Stimulated activated CD8-positive, alpha-beta memory T cell treated with anti-CD3 and anti-CD28 coated beads, Interleukin-4, amount 100 ng/mL, for 1 hour (primary cell): ENCODE measurements at places on chromosomes 12 and 14.

GRCh38 chr14:53954551-53955228 lies 1.9 kb downstream of the BMP4 start:
- no peak for DNase-seq

DNA sequence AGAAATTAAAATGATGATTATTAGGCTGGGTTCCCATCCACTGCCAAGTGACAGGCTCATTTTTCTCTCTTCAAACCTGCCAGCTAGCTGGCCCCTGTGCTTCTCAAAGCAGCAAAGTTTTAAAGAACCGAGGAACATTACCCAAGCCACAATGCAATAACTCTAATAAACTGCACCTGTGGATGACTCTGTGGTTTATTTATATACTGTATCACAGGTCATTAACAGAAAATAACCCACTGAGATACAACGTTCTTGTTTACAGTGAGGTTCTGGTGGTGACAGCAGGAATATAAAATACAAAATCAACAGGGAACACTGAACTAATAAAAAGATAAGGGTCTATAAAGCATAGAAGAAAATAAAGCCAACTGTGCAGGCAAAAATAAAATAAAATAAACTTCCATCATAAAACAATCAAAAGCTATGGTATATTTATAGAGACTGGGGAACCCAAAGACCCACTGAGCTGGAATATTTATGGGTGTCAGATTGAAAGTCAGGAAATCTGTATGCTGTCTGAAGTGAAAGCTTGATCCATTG lies 472.9 kb downstream of the NOVA1 start:
- DNase-seq: no peak

DNA sequence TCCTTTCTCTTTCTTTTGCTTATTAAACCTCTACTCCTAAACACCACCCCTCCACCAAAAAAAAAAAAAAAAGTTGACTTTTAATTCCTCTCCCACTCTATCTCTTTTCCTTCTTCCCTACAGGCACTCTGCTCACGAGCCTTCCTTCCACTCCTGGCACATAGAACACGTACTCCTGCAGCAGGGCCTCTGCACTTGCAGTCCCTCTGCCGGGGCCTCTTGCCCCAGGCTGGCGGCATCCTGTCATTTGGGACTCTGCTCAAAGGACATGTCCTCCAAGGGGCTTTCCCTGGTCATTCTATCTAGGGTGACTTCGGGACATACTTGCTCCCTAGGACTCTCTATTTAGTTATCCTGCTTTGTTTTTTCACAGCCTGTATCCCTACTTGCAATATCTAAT lies 7.7 kb downstream of the FOS start:
- no peak for DNase-seq

GRCh38 chr12:113241191-113242025 lies 20.1 kb downstream of the TPCN1 start:
- no peak for DNase-seq

DNA sequence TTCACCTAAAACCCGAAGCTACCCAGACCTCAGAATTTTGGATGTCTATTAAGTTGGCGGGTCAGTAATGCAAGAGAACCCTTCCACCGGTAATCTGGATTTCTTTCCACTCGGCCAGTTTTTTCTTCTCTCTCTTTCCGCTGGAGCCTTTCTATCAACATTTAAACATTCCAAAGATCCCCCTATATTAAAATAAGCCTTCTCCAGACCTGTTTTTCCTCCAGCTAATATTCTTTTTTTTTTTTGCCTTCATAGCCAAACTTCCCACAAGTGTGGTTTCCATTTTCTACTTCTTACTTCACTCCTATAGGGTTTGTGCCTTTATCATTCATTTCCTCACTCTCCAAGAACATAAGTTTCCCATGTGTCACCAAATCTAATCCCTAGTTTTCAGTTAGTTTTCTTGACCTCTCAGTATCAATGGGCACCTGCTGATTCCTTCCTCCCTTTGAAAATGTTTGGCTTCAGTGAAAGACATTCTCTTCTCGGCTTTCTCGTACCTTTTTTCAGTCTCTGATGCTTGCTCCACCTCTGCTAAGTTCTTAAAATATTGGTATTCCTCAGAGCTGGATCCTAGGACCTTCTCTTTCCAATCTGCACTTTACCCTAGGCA lies 583 bp upstream of the SDR39U1 start:
- DNase-seq: no peak

GRCh38 chr14:67377916-67378315 lies 17.8 kb downstream of the EIF2S1 start:
- no peak for DNase-seq
